ENCODE measurements at places on chromosomes 7 and 10.

DNA sequence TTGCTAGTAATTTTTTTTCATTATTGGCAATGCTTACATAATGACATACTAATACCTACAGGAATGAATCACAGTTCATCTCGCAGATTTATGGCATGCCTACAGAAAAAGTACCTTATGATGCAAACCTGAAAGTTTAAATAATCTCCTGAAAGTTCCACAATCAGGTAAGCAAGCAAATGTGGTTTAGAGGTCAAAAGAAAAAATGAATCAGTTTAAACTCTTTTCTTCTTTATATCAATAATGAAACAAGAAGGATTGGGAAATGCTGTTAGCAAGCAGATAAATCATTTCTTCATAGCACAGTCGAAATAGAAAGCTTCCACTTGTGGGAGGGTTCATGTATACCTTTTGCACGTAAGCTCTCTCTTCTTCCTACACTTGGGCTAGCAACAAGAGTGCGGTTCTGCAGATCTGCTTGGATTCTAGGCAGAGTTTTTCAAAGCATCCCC, 53.7 kb upstream of the MTPN start:
- no peak for DNase-seq

GRCh38 chr10:124955868-124956267, 13.9 kb downstream of the ZRANB1 start:
- no peak for DNase-seq

DNA sequence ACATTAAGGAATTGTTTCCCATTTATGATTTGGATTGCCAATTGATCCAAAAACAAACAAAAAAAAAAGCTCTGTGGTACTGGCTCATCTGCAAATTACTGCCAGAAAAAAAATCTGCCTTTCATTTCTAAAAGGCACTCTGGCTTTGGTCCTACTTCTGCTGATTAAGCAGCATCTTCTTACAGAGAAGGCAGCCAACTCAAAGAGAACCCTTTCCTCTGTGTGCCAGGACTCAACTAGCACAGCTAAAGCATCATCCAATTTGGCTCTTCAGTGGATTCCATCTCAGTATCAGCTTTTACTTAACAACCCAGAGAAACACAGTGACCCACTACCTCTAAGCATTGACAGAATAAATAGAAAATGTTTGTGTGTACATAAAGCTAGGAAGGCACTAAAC, 80.6 kb downstream of the GSAP start:
- DNase-seq: no peak

DNA sequence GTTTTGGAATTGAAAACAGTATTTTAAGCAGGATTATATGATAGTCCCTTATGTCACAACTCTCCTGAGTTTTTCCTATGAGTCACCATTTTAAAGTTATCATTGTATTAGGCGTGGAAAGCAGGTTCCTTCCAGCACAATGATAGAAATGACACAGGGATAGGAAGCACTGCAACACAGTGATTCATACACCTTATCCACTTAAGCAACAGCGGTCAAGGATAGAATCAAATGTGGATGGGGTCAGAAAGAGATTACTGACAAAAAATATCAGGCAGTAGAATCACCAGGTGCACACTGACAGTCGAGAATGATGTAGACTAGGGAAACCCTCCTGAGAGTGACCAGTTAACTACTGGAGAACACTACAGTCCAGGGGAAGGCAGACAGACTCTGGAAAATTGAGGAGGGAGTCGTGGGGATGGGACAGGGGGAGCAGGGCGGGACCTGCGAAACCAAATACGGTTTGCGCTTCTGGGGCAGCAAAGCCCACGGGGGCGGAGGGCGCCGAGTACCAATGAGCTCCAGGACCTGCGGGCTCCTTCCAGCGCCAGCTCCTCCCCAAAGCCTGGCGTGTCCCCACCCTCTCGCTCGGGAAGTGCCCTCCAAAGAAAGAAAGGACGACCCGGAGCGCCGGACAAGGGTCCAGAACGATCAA, 479 bp downstream of the PNPLA8 start:
- peak; percentile 28 for DNase-seq

GRCh38 chr10:90751107-90751997, 106.5 kb downstream of the HTR7 start:
- no peak for DNase-seq

DNA sequence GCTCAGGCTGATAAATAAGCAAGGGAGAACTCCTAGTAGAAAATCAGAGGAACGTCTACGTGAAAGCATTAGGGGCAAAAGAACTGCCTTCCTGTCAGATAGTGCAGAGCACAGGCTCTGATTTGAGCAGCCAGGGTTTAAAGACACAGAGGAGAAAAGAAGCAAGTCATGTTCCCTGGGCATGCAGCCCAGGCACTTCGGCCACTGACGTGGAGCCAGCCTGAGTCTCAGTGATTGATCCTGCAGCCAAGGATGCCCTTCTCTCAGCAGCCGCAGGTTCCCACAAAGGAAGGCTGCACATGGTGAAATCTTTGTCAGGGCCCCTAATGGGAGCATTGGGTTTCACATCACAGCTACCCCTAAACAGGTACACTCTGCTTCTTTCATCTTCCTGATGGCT, 161.7 kb upstream of the HPS1 start:
- no peak for DNase-seq

All from GM04503 (cell line).